ENCODE measurements at places on chromosomes 2 and 18.
A peak's percentile ranks its signal among the peaks of the same experiment; 100 is the strongest.

GRCh38 chr2:9472511-9472910 lies 1.8 kb upstream of the IAH1 start:
- no peak for DNase-seq

DNA sequence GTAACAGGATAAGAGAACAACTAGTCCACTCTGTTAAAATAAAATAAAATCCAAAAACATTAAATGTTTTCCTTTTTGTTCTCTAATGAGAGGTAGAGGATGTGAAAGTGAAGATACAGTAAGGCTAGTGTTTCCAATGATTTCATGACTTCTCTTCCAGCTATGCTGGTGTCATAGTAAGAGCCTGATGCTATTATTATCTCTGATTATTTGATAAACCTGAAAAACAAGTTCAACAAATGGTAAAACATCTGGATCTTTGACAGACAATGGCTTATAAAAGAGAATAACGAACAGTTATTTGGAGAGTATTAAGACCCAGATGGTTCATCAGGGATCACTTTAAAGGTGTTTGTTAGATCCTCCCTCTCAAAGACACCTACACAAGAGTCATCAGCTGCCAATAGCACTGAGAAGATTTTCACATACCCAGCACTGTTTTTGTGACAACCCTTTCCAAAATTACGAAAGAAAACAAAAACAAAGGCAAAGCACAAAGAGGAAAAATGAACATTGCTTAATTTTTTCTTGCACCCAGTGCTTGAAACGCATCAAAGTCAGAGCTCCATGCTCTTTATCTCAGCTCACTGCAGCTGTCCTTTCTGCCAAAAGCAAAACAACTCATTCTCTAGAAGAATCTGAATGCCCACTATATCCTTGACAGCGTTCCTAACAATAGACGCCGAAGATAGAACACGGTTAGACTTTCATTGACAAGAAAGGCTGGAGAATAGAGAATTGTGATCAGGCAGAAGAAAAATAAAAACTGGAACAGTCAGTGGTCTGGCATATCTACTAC lies 168.6 kb downstream of the SLC8A1 start:
- DNase-seq: no peak

- DNase-seq: no peak
Measured at GRCh38 chr2:225993430-225993829, 593.9 kb downstream of the NYAP2 start.

DNA sequence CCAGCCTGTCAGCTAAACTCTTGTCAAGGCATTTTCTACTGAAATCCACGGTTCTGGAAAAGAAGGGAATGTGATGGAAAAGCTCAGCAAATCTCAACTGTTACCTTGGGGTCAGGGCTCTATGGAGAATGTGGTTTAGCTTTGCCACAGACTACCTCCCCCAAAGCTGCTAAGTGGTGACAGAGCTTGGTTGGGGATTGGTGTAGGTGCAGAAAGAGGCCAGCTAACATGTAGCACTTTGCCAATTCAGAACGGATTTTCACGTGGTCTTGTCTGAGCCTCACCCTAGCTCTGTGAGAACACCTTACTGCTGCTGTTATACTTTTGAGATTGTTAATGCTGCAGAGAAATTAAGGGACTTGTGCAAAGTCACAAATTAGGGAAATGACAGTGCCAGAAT lies 331.1 kb downstream of the RND3 start:
- DNase-seq: no peak

DNA sequence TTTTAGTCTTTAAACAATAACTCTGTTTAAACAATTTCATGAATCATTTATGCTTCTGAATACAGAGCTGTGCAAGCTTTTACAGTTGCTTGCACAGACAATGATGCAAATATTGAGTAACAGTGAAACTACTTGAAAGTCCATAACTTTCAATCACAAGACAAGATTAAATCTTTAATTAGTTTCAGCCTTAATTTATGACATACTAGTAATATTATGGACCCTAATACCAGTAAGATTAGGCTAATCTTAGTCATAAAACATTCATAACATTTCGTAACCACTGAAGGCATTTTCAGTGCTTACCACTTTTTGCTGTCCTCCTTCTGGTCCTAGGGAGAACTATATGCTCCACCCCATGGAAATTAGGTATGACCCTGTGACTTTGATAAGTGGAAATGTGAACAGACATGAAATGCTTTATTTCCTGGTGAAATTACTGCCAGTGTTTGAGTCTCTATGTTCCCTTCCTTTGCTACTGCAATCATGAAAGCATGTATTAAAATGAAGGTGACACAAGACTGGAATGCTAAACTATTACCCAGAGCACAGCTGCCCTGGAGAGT lies 1.8 kb upstream of the COBLL1 start:
- no peak for DNase-seq

- no peak for DNase-seq
Measured at GRCh38 chr2:173914055-173914927, 50.9 kb downstream of the SP3 start.

DNA sequence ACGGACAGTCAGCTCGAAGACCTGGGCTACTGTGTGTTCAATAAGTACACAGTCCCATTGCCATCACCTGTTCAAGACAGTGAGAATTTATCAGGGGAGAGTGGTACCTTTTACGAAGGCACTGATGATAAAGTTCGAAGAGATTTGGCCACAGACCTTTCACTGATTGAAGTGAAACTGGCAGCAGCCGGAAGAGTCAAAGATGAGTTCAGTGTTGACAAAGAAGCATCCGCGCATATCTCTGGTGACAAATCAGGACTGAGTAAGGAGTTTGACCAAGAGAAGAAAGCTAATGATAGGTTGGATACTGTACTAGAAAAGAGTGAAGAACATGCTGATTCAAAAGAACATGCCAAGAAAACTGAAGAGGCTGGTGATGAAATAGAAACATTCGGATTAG lies 76.9 kb upstream of the UNC80 start:
- no peak for DNase-seq

- no peak for DNase-seq
Measured at GRCh38 chr18:10687161-10687925, 161.5 kb downstream of the NAPG start.

DNA sequence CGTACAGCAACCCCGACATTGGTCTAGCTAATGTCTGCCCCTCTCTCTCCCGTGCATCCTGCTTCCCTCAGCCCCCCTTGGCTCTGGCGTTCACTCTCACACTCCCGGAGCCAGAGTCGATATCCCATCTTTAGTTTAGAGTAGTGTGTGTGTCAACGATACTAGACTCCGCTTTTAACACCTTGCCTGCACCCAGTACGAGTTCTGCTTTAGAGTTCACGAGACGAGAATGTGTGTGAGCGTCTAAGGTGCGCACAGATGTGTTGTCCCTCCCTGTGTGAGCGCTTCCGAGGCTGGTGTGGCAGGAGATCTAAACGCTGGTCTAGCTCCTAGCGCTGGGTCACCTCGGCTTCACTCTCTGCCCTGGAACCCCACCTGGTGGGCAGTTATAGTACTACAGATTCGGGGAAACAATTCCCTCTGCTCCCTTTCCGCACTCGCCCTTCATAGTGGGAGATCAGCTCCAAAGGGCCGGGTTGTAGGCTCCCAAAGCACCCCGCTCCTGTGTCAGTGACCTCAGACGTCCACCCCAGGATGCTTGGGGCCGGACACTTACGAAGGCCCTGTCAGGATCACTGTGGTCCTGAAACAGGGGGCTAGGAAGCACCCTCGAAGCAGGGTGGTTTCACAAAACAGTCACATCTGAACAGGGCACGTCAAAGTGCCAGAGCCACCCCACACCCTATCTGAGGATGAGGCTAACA lies 2.6 kb upstream of the CYP26B1 start:
- DNase-seq: peak; percentile 18

DNA sequence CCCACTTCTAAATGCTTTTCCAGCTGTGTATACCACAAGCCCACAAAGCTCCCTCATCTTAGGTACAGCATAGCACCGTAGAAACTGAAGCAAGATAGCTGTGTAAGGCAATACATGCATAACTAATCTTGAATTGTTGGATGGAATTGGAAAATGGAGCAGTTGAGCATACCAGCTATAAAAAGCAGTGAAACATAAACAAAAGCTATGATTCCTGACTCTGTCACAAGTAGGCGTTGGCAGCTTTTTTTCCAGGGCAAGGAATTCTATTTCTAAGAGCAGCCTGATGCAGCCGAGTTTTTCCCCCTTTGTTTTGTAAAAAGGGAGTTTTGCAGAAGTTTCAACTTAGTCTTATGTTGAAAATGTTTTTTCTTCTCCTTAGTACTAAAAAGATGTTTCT lies 32.4 kb downstream of the MOGAT1 start:
- no peak for DNase-seq

GRCh38 chr2:230068016-230068650 lies 591 bp downstream of the SLC16A14 start:
- DNase-seq: no peak

DNA sequence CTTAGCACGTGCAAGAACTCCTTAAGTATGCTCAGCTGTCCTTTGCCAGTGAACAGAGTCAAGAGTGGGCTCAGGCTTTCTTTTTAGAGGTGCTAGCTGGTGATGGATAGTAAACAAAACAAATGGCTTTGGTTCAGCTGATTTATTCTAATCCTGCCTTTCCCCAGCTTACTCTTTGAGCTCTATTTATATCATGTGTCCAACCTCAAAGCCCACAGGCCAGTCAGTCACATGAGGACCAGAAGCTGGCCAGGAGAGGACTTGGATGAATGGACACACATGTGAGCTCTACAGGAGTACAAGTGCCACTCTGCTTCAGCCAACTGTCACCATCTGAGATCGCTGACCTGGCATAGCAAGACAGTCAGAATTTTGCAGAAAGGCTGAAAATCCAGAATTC lies 59.4 kb downstream of the STK39 start:
- DNase-seq: no peak

- DNase-seq: no peak
Measured at GRCh38 chr2:85248773-85249509, 78.8 kb downstream of the TGOLN2 start.

DNA sequence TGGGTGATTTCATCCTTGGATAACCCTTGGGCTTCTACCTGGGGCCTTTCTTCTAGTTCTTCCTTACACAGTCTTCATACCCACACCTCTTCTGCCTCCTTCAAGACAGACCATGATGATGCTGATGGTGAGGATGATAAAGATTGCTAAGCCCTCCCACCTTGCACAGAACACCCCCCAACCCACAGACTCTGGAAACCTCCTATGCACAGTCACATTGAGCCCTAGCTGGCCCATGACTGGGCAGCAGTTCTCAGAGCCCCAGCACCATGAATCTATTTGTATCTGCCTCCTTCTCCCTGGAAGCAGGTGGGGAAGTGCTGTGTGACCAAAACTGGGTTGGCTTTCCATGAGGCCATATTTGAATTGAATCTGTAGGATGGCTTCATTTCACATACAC lies 99.8 kb downstream of the EN1 start:
- DNase-seq: no peak

- DNase-seq: no peak
Measured at GRCh38 chr2:105731511-105731910, 13.2 kb upstream of the NCK2 start.

- no peak for DNase-seq
Measured at GRCh38 chr18:45254709-45255082, 360.6 kb upstream of the SLC14A2 start.

- DNase-seq: no peak
Measured at GRCh38 chr2:238853721-238854120, 5.8 kb downstream of the TWIST2 start.

Data from activated naive CD4-positive, alpha-beta T cell (primary cell).